ENCODE measurements at places on chromosomes 1 and 21. TPM values are rescaled to one million over a fixed set of nuclear protein-coding genes. Genes with fewer than 3 reads are reported as not detected.

DNA sequence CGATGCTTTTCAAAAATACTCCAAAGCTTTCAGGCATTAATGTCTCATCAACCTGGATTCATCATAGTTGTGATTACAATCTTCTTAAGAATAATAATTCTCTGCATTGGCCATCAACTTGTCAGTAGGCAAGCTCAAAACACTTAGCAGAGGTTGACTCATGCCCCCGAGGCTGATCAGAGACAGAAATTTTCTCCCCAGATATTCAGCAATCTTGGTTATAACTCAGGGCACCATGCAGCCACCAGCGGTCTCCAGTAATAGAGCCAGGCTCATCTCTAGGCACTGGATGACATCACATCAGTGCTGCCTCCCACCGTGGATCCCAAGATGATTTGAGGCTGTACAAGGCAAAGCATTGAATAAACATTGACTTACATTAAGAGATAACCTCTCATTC lies 14.3 kb upstream of the IFFO2 start:
- DNase-seq: no peak

- DNase-seq: no peak
Observed at GRCh38 chr1:207288315-207288714, 33.2 kb upstream of the CD55 start.

DNA sequence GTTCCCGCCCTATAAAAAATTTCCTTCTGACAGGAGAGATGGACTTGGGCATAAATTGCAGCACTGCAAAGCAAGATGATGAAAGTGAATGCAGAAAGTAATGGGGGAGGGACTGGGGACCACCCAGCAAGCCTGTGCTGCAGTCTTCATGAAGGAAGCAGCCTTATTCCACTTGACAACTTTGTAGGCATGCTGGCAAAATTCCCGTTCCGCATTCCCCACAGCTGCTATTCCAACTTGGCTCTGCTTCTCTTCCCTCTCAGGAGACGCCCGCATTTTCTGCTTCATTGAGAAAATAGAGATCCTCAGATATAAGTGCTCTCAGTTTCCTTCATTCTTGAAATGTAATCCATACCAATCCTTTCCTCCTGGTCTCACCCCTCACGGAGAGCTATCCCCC lies 2.4 kb downstream of the HMGB4 start:
- DNase-seq: no peak

- DNase-seq: no peak
Observed at GRCh38 chr1:64484651-64485050, 14.7 kb downstream of the CACHD1 start.

- DNase-seq: no peak
Observed at GRCh38 chr21:35333831-35334618, 284.9 kb upstream of the RUNX1 start.

SLC44A5 gene
- total RNA-seq: 1.1 TPM

HSD11B1 gene
- 0.09 TPM for total RNA-seq

KCNT2 gene
- 11.2 TPM for total RNA-seq

MFAP2 gene
- total RNA-seq: 1.4 TPM

Measured in liver (tissue), 10 donors.